NCI-H2081 treated with DMSO at 0.1 percent for 48 hours (cell line): ENCODE measurements at places on chromosomes 16 and 17.

DNA sequence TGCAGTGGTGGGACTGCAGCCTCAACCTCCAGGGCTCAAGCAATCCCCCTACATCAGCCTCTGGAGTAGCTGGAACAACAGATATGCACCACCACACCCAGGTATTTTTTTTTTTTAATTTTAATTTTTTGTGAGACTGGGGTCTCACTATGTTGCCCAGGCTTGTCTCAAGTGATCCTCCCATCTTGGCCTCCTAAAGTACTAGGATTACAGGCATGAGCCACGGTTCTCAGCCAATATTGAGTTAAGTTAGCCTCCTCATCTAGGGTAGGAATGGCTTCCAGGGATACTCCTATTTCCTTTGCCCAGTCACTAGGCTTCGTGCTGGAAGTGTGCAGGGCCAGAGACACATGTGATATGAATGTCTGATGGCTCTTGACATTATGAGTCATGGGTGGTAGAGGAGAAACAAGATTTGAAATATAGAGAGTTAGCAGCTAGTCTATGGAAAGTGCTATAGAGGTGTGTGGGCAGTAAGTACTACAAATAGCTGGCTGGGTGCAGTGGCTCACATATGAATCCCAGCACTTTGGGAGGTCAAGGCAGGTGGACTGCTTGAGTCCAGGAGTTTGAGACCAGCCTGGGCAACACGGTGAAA is 8.0 kb upstream of the HES7 start:
- no peak for DNase-seq

DNA sequence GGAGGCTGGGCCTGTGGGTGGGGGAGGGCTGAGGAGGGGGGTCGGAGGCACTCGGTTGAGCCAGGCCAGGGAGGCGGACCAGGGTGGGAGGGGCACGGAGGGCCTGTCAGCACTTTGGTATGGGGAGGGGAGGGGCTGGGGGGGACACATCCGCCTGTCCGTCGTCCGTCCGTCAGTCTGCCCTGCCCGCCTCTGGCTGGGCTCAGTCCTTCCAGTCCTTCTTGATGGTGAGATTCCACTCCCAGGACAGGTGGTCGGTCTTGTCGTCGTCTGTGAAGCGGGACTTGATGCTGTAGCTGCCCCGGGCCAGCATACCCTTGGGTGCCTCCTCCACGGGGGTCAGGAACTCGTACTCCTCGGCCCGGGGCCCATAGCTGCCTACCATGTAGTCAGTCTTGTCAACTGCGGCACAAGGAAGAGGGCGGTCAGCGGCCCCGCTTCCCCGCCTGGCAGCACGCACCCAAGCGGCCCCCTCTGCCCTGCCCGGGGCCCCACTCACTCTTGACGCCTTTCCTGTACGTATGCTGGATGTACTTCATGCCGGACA is 2.4 kb downstream of the ARHGDIA start:
- no peak for DNase-seq

DNA sequence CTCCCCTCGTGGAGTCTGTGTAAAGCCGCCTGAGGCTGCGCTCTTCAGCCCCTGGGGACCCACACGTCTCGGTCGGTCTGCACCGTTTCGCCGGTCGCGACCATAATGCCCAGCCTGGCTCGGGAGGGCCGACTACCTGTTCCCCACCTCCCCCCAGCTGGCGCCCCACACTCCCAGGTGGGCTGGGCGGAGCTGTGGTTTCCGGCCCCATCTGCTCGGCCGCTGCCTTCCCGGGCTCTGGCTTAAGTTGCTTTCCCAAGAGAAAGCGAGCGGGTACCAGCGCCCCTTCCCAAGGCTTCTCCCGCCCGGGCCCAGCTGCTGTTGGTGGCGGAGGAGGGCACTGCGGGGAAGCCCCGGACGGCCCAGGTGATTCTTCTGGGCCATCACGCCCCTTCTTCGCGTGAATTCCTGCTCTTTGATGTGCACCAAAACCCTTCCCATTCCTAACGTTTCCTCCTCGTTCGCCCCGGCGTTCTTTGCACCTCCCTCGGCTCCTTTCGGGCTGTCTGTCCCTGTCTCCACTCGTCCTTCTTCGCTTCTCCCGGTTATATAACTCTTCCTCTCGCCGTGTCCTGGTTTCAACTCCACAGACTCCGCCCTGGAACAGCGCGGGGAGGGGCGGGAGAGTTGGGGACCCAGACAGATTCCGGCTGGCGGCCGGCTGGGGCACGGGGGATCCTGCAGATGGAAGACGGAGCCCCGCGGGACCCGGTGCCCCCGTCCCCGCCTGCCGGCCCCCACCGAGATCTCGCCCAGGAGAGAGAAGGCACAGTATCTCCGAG is 2.0 kb downstream of the KDM6B start:
- no peak for DNase-seq

- DNase-seq, result no peak
Measured at GRCh38 chr16:89112377-89113151, 18.9 kb downstream of the ACSF3 start.

DNA sequence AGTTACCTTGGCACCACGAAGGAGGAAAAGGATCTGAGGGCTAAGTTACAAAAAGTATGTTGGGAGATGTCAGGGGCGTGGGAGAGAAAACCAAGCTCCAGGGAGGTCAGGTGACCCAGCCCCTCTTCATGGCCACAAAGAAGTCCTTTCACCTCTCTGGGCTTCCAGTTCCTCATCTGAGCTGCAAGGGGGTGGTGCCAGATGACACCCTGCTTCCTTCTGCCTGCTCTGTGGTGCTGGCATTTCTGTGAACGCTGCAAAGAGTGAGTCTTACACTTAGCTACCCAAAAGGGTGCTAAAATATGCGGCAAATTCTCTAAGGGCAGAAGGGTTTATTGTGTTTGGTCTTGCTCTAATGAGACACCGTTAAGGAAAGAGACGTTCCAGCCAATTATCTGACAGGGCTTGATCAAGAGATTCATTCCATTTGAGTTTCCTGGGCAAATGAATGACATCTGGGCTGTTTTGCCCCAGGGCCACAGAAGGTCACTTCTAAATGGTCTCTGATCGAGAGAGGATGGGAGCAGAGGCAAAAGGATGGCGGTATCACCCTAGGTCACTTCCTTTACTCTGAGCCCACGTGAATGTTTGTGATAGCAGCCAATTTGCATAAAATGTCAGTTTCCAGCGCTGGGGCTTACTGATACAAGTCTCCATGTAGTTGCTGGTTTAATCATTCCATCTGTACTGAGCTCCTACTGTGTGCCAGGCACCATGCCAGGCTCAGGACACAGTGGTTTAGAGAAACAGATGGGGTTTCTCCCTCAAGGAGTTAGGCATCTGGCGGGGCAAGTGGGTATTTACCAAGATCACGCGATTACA is 210.2 kb downstream of the KATNIP start:
- no peak for DNase-seq

DNA sequence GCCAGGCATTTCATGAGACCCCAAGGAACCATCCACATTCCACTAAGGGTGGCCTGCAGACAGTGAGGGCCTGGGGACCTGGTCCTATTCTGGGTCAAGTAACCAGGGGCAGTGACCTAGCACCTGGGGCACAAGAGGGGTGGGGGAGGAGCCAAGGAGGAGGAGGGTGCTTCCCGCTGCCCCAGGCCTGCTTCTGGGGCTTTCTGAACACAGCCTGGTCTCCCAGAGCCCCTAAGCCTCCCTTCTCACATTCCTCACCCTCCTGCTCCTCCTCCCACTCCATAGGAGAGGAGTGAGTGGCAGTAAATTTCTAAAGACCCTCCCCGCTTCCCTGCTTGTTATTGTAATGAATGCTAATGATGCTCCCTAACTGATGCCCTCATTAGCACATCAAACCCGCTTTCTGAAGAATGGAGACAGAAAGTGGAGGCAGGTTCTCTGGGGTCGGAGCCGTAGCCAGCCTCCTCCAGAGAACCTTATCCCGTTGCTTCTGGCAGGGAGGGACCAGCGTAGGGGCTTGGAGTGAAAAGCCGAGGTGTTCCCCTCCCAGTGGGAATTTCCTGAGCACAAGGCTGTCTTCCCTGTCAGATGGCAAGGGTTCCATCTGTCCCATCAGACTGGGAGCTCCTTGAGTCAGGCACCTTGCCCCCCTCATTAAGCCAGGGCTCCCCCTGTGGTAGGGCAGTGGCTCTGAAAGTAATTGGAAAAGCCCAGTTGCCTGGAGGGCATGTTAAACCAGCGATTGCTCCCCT is 3.7 kb upstream of the SRCIN1 start:
- no peak for DNase-seq

DNA sequence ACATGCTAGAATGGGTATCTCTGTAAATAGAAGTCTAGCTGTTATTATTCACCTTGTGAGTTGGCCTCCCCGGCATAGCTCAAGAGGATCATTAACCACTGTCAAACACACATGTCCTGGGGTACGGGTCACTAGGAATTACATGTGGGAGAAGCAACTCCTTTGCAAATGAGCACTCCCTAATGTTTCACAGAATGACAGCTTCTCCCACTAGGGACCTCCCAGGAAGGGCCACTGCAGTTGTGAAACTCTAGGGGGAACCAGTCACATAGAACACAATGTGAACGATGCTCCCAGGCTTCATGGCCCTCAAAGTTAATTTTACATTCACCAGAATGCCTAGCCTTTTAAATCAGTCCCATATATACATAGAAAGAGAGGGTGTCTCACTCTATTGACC is 12.4 kb upstream of the ZNF19 start:
- no peak for DNase-seq

DNA sequence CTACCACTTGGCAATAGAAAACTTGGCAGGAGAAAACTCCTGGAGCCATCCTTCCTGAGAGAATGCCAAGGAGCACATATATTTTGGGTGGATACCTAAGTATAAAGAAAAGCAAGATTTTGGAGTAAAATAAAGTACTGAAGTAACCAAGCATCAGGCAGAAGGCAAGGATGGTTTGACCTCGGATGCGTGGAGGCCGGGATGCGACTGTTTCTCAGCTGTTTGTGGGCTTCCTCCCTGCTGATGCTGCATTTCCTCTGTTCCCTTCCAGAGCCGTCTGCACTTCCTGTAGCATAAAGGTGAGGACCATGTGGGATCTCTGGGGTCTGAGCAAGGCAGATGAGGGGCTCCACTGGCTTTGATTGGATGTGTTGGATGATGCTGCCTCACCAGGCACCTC is 5.5 kb upstream of the TCF25 start:
- no peak for DNase-seq

- no peak for DNase-seq
Measured at GRCh38 chr17:82887255-82888164, 47.7 kb upstream of the ZNF750 start.

- no peak for DNase-seq
Measured at GRCh38 chr16:57795431-57795878, 6.8 kb downstream of the KIFC3 start.

DNA sequence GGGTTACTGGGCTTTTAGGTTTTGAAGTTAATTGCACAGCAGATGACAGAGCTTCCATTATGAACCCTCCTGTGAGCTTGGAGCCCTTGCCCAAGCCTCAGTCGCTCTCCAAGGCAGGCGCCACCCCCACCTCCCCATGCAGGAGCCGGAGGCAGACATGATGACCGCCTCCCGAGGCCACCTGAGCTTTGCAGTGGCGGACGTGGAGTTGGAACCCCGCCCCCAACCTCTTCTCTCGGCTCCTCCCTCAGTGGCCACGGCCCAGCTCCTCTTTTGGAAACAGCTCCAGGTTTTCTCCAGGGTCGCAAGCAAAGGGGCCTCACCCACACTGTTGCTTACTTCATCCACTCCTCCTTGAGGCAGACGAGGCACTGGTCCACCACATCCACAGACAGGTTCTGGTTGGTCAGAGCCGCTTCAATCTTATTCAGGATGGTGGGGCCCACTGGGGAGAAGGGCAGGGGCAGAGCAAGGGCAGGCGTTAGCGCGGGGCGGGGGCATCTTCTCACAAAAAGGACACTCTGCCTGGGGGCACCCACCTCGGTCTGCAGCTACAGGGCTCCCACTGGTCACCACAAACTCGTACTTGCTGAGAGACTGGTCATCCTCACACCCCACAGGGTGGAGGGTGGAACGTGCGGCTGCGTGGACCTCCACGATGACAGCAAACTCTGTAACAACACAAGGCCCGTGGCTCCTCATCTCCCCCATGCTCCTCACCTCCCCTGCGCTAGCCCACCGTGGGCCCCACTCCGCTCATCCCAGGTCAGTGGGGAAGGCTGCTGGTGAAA is 8.7 kb upstream of the PLD6 start:
- DNase-seq, result no peak

- DNase-seq, result no peak
Measured at GRCh38 chr17:57962279-57963148, 7.3 kb upstream of the CUEDC1 start.

DNA sequence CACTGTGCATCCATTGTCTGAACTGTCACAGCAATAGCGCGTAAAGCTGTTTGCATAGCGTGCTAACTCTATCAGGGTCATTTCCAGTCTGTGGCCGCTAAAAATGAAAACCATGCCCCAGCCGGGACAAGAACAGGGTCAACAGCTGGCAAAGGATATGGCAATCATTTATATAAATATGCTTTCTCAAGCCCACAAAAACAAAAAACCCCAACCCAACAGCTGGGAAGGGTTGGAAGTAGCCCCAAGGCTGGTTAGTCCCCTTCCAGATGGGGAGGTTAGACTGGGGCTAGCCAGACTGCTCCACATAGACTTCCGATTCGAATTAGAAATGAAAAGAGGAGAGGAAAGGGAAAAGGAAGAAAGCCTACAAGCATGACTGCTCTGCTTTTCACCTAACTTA is 203.3 kb upstream of the TBX2 start:
- no peak for DNase-seq

DNA sequence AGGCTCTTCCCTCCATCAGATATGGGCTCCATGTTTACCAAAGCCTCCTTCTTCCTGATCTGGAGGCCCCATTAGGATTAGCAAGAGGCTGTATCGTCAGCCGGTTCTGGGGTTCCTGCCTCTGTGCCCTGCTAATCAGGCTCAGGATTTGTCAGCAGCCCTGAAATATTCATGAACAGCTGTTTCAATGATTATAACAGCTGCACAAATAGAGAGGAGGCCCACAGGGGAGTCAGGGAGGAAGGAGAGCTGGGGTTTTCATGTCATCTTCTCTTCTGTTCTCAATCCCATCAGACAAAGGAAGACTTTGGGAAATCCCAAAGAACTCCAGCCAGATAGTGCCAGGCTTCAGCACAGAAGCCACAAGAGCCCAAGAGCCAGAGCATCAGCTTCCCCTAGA is 72.3 kb upstream of the MMP2 start:
- no peak for DNase-seq

- no peak for DNase-seq
Measured at GRCh38 chr17:60993497-60993896, 315.8 kb downstream of the BCAS3 start.

DNA sequence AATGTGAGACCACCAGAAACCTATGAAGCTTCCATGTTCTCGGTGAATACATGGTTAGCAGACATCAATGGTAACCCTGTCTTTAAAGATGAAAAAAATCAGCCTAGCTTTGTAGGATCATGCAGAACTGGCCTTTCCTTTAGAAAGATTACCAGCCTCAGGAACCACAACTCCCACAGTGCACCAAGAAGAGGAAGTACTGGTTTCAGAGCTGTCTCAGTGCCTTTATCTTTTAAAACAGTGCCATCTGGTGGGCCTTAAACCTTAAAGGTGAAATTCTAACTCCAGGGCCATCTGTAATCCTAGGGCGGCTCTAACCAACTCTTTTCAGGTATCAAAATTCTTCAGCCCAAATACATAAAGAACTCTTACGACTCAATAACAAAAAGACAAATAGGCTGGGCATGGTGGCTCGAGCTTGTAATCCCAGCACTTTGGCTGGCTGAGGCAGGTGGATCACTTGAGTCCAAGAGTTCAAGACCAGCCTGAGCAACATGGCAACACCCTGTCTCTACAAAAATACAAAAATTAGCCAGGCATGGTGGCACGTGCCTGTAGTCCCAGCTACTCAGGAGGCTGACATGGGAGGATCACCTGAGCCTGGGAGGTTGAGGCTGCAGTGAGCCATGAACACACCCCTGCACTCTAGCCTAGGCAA is 5.4 kb downstream of the ATPAF2 start:
- peak; percentile 22 for DNase-seq
